ENCODE measurements at places on chromosomes 12 and 14.
A peak's percentile ranks its signal among the peaks of the same experiment; 100 is the strongest.

GRCh38 chr14:68550338-68550715, 242.5 kb downstream of the ZFP36L1 start:
- no peak for DNase-seq

DNA sequence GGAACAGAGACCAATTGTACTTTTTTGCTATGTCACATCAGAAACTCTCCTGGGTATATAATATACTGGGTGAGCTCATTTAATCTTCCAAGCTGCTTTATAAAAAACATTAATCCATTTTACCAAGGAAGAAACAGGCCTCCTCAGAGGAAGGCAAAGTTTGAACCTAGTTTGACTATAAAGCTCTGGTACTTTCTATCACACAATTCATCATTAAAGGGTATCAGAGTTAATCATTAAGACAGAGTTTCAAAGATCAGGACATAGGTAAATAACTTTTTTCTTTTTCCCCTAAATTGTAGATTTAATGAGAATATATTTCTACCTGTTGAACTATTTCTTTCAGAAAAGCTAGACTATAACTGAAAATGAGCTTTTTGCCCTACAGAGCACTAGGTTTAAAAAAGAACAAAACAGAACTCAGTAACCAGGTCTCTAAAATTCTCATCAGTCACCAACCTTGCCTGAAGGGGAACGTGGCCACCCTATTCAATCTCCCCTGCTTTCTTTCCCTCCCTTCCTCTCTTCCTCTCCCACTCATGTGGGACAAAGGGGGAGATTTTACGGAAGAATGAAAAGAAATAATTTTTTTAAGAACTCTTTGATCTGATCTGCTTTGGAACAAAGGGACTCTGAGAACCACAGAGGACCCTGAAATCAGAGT, 18.6 kb downstream of the FBXO21 start:
- no peak for DNase-seq

DNA sequence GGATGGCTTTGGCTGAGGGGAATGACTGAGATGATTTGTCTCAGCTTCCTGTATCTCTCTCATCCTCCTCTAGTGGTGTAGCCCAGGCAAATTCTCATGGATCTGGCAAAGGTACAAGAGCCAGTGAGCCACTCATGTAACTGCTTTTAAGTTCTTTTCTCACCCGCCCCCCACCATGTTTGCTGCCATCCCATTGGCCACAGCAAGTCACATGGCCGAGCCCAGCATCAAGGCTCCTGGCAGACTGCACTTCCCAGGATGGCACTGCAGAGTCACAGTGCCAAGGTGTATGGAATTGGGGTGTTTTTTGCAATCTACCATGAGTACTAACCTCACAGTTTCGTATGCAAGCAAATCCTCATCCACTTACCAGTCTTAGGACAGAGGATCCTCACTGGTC, 50.9 kb downstream of the CHST11 start:
- no peak for DNase-seq

GRCh38 chr14:32710231-32710671, 228.4 kb upstream of the NPAS3 start:
- DNase-seq: no peak

DNA sequence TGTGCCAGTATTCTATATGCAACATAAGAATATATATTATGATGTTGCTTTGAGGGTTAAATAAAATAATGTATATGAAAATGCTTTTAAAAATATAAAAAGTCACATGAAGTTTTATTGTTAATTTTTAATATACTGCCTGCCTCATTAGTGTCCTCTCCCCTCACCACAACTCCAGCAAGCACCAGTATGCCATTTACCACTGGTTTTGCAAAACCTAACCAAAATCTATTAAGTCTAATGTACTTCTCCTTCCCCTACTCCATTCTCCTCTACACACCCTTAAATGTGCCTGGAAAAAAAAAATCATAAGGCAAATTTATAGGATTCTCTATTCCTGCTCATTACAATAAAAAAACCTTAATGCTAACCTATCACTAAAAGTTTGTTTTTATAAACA, 24.0 kb upstream of the GNG2 start:
- DNase-seq: no peak

DNA sequence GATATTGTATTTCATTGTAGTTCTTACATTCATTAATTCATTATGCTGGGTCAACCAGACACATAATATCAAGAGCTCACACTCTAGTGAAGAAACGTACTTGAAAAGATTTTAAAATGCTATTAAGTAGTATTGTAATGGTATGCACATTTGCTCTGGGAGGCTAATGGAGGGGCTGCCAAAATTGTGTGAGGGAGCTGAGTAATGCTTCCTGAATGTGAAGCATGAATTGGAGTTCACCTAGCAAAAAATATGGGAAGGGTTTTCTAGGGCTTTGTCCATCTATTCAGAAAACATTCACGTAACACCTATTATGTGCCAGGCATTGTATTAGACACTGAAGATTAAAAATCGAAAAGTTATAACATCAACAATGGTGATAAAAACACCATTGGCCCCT, 403.8 kb upstream of the PDE3A start:
- DNase-seq: no peak

GRCh38 chr12:79329933-79330332, 360.8 kb downstream of the PAWR start:
- DNase-seq: no peak

- no peak for DNase-seq
Observed at GRCh38 chr12:102314821-102315220, 117.2 kb upstream of the PMCH start.

DNA sequence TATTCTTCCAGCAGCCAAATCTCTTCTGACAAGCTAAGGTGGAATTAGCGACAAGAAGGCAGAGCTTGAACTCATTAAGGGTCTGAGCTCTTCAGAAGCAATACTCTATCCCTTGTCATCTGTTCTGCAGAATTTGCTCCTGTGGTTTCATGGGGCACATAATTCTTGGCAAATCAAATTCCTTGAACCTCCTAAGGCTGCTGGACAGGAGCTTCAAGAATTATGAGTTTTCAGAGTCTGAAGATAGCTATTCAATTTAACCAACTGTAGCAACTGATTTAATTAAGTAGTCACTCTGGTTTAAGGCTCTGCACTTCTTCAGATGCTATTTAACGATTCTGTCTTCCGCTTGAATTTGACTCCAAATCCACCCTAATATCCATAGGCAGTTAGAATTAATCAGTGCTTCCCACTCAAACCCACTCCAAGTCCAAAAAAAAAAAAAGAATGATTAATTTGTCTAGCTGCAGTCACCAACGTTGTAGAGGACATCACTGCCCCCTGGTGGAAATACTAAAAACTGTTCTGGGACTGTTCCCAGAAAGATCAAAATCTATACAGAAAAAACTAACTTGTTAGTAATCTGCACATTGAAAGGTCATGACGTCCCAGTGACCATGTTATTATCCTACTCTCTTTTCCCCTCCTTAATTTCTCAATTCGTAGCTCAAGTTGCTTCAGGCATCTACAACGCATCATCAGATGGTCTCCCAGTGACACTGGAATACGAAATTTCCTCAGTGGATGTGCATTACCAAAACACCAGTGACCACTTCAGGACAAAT, 169.9 kb downstream of the KIF21A start:
- DNase-seq: peak; percentile 40

- DNase-seq: no peak
Observed at GRCh38 chr14:92693998-92694795, 54.2 kb downstream of the LGMN start.

GRCh38 chr12:88529531-88530488, 50.5 kb downstream of the KITLG start:
- DNase-seq: no peak

- DNase-seq: peak; percentile 74
Observed at GRCh38 chr12:96399919-96400630, at the start of gene CDK17. TSS of gene CDK17 (minus strand) at chr12:96400439. CDS start at chr12:96334836, 65,603 bp downstream.

DNA sequence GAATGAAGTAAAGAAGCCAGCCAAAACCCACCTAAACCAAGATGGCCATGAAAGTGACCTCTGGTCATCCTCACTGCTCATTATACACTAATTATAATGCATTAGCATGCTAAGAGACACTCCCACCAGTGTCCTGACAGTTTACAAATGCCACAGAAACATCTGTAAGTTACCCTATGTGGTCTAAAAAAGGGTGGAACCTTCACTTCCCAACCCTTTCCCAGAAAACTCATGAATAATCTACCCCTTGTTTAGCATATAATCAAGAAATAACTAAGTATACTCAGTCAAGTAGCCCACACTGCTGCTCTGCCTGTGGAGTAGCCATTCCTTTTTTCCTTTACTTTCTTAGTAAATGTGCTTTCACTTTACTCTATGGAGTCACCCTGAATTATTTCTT, 19.8 kb downstream of the STYK1 start:
- no peak for DNase-seq

DNA sequence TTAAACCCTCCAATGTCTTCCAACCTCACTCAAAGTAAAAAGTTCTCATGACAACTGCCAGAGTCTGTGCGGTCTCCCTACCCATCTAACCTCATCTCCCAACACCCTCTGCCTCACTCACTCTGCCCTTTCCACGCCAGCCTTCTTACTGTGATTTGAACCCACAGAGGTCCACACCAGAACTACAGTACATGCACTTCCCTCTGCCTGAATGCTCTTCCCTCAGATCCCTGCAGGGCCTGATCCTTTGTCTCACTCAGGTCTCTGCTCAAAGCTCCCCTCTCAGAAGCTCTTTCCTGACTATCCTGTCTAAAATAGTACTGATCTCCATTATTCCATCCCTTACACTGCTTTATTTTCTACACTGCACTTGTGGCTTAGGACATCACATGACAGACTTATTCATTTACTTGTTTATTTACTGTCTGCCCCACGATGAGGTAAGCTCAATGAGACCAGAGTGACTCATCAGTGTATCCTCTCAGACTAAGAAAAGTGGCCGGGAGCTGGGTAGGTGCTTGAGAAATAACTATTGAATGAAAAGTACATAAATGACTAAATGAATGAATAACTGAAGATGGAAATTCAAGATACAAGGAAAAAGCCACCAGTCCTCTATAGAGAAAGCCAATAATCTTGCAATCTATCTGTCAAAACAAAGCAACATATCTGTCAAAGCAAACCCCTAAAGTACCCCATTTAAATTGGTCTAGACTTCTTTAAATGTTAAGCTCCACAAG, 17.1 kb downstream of the POMT2 start:
- DNase-seq: no peak

DNA sequence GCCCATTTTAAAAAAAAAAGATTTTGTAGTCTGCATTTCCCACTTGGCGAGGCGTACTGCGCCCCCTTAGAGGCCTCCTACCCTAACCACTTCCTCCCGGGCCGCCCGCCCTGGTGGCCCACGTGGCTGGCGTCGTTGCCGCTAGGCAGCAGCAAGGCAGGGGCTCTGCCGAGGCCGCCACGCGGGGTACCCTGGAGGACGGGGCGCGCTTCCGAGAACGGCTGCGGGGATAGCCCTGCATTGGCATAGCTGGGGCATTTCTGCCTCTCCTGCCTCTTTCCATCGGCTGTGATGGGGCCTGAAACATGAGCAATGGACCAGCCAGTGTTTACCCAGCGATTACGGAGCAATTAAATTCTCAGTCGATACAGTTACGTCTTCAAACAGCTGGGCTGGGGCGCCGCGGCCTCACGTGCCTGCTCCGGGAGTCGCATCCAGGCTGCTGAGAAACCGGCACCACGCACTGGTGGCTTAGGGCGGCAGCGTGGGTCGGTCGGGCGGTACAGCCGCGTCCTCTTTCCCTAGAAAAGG, 38.0 kb downstream of the IQSEC3 start:
- DNase-seq: no peak

DNA sequence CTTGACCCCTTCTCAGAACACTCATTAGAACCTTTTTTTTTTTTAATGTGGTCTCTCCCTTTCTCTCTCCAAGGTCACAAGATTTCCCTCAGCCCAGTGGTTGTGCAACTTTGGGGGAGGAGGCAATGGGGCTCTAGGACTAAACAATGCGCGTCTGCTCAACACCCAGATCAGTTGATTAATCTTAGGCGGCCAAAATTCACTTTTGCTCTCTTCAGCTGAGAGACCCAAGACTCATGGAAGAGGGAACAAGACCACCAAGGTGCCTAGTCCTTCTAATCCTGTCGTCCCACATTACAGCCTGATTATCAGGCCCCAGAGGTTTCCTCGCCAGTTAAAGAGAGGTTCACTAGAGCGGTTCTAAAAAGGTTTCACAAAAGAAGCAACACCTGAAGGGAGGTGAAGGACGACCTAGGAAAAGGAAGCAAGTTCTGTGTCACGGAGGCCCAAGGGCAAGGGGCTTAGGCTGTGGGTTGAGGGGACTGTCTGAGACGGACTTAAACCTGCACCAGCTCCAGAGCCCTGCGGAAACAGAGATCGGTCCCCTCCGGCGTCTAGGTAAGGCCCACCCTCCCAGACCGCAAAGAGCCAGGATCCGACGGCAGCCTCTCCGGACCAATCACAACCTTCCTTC, 824 bp upstream of the TARBP2 start:
- DNase-seq: no peak

DNA sequence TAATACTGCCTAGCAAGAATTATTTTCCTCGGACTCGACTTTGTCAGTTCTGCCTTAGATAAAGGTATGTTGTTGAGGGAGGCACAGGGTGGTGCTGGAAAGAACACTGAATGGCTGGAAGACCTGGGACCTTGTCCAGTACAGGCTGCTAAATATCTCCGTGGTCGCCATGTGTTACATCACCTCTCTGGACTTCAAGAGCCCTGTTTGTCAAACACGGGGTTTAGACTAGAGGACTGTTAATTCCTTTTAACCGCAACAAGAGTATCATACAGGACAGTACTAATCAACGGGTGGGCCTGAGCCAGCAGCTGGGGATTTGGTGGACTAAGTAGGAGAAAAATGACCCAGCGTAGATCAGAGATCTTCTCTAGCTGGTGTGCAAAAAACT, 476.3 kb downstream of the LRIG3 start:
- DNase-seq: no peak

DNA sequence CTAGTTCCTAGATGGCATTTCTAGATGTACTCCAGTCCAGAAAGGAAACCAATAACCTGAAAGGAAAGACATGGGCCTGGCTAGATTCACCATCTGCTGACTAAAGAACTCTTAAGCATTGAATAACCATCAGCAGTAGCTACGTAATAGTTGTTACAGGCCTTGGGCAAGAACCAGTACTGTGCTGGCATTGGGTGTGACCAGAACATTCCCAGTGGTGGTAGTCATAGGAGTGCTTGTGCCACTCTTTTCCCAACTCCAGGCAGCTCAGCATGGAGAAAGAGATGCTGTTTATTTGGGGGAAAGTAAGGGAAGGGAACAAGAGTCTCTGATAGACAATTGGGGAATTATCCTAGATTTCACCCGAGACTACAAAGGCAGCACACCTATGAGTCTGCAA, 333.3 kb downstream of the SLC16A7 start:
- DNase-seq: no peak

DNA sequence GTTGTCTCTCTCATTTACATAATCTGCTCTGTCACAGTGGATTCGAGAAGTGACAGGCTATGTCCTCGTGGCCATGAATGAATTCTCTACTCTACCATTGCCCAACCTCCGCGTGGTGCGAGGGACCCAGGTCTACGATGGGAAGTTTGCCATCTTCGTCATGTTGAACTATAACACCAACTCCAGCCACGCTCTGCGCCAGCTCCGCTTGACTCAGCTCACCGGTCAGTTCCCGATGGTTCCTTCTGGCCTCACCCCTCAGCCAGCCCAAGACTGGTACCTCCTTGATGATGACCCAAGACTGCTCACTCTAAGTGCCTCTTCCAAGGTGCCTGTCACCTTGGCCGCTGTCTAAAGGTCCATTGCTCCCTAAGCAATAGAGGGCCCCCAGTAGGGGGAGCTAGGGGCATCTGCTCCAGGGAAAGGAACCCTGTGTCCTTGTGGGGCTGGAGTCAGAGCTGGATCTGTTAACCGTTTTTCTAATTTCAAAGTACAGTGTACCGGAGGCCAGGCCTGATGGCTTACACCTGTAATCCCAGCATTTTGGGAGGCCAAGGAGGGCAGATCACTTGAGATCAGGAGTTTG, 5.1 kb downstream of the ERBB3 start:
- no peak for DNase-seq

- DNase-seq: no peak
Observed at GRCh38 chr12:54010972-54011664, 2.3 kb downstream of the HOXC8 start.

Measured in neural crest cell (in vitro differentiated cells).